ENCODE measurements at places on chromosomes 3 and 15.

DNA sequence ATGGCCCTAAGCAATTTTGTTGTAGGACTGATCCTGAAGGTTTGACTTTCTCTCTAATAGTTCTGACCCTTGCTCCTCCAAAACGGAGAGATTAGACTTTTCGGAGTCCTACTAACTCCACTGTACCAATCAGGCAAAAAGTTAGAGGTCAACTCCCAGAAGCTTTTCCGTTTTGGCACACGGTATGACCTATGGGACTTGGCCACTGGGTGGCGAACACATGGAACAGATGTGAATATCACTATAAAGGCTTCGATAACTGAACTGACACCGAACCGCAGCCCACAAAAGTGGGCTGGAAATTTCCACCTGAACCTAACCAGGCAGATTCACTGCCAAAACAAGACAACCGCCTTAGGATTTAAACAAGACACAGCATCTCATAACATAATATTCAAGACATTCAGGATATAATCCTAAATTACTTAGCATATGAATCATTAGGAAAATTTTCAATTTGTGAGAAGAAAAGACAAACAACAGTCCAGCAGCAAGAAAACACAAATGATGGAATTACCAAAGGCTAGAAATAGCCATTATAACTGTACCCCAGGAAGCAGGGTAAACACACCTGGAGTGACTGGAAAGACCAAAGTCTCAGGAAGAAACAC is 12.2 kb upstream of the TM2D3 start:
- DNase-seq, result no peak

DNA sequence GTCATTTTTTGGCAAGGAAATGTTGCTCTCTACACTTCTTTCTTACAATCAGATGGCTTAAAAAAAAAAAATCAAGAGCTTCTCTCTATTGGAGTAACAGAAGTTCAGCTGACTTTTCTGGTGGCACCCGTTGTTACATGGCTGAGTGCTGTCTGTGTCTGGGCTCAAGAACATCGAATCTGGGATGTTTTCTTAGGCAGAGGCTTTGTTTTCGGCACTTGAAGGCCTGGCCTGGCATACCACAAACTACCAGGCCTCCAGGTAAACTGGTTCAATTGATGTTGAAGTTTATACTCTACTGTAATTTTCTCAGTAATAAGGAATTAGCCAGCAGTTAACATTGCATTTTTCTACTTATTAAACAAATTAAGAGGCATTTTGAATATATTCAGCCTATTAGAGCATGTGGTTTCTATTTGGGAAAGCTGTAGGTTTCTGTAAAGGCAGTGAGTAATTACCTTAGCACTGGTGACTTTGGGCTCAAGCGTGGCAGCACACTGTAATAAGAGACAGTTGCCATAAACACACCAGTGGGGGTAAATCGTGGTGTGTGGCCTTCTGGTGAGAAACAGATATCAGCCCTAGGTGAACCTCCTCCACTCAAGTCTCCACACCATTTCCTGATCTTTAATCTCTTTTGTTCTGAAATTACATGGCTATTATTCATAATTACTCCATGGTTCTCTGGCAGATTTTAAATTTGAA is 544.7 kb downstream of the MECOM start:
- DNase-seq, result no peak

DNA sequence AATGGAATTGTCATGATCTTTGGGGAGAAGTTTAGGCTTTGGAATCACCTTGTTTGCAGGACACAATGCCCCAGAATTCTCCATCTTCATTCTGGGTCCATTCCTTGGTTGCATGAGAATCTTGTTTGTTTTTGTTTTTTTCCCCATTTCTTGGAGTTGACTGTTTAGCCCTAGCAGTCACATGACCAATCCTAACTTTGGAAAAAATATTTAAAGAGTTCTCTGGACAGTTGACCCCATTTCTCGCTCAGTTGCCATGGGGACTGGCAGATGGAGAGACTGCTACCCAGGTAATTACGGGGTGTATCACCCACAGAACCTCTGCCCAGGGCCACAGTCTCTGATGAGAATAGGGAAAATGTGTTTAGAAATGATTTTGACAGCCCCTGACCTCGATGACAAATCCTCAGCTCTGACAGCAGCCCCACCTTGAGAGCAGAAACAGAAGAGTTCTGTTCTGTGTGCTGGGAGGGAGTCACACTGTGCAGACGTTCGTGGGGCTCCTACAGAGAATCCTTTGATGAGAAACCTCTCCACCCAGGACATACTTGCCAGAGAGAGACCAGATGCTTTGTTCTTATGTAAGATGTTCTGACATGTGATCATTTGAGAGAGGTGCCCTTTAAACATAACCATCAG is 57.7 kb downstream of the IL16 start:
- DNase-seq, result no peak

DNA sequence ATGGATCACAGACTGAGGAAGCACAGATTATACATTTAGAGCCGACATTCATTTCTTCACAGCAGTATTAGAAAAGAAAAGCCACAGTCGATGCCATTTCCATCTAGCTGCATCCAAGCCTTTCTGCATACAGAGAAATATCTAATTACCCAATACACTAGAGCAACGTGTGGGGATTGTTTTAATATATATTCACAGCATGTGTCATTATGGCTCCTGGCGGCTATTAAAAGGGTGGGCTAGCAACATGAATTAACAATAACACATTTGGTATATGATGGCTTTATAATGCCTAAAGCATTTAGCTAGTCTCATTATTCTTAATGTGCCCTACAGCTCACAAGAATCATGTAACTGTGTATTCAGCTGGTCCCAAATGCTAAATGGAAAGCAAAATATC is 1030.5 kb downstream of the FHIT start:
- DNase-seq, result no peak

GRCh38 chr3:187593451-187593850 is 76.7 kb downstream of the SST start:
- DNase-seq, result no peak

- DNase-seq, result no peak
Observed at GRCh38 chr3:123651449-123652341, 66.8 kb upstream of the HACD2 start.

GRCh38 chr15:61411902-61412510 is 182.9 kb upstream of the RORA start:
- DNase-seq, result no peak

DNA sequence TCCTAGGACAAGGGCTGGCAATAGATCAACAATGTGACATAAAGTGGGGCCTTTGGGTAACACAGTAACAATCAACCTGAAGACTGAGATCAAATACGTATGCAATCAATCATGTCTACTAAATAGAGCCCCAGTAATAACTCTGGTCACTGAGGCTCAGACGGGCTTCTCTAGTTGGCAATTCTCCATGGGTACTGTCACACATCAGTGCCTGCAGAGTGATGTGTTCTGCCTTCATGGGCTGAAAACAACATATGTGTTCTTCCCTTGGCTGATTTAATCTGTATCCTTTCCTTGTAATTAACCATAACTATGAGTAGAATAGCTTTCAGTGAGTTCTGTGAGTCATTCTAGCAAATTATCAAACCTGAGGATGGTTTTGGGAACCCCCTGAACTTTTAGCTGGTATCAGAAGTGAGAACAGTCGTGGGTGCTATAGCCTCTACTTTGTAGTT is 113.6 kb downstream of the TMCO5A start:
- DNase-seq, result no peak

DNA sequence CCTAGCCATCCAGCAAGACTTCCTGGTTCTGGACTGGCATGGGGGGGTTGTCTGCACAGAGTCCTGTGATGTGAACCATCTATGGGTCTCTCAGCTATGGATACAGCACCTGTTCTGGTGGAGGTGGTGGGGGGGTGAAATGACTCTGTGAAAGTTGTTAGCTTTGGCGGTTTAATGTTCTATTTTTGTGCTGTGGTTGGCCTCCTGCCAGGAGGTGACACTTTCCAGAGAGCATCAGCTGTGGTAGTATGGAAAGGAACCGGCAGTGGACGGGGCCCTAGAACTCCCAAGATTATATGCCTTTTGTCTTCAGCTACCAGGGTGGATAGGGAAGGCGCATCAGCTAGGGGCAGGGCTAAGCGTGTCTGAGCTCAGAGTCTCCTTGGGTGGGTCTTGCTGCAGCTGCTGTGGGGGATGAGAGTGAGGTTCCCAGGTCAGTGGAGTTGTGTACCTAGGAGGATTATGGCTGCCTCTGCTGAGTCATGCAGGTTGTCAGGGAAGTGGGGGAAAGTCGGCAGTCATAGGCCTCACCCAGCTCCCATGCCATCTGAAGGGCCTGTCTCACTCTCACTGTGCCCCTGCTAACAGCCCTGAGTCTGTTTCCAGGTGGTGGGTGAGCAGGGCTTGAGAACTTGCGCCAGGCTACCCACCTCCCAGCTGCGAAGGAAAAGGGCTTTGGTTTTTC is 7.1 kb upstream of the LARS2 start:
- DNase-seq, result no peak

DNA sequence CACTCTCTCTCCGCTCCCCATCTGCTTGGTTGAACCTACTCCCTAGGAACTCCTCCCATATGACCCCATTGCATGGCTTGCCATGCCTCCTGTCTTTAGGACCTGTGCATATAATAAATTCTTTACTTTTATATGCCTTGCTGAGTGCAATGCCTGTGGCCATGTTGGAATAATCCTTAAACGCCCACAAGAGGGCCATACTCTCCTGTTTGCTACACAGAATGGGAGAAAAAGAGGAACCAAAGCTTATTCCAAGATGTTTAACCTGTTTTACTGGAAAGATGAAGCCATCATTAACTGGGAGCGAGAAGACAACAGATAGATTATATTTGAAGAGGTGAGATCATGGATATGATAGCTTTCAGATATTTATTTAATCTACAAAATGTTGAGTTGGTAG is 1097.8 kb downstream of the NAALADL2 start:
- no peak for DNase-seq

DNA sequence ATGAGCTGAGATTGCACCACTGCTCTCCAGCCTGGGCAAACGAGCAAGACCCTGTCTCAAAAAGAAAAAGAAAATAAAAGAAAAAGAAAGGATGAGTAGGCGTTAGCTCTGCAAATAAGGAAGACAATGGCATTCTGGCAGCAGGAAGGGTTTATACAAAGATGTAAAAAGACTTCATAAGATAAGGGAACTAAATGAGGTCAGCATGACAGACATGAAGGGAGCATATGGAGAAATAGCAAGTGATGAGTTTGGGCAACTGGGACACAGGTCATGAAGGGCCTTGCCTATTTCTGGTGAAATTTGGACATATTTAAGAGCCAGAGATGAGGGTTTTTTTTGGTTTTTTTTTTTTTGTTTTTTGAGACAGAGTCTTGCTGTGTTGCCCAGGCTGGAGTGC is 24.5 kb downstream of the TMEM266 start:
- DNase-seq, result no peak
